NCI-H524 treated with DMSO at 0.1 percent for 48 hours (cell line): ENCODE measurements at places on chromosomes 7 and 10.

DNA sequence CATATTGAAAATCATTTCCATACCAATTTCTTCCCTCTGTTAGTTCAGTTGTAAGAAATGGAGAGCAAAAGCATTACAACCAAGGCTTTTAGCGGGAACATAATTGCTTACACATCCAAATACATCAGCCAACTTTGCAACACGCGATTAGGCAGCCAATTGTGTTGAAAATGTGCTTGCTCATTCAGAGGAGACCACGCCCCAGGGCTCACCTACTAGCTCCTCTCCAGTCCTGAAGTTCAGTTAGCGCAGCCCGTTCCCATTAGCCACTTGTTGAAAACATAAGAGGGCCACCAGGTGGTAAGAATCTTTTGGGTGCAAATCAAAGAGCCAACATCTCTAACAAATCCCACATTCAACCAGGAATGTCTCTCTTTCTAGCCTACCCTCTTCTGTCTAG lies 213.2 kb upstream of the MDFIC start:
- DNase-seq: no peak

GRCh38 chr7:151232917-151233701 lies 826 bp downstream of the CHPF2 start:
- DNase-seq: no peak

GRCh38 chr10:24822590-24822989 lies 98.9 kb upstream of the ARHGAP21 start:
- no peak for DNase-seq

GRCh38 chr7:45400680-45401079 lies 173.5 kb upstream of the ADCY1 start:
- no peak for DNase-seq

- DNase-seq: no peak
These were observed 116.3 kb upstream of the PPP2R2D start for GRCh38 chr10:131784363-131785120.

GRCh38 chr10:97633921-97634320 lies 621 bp upstream of the MORN4 start:
- DNase-seq: no peak

DNA sequence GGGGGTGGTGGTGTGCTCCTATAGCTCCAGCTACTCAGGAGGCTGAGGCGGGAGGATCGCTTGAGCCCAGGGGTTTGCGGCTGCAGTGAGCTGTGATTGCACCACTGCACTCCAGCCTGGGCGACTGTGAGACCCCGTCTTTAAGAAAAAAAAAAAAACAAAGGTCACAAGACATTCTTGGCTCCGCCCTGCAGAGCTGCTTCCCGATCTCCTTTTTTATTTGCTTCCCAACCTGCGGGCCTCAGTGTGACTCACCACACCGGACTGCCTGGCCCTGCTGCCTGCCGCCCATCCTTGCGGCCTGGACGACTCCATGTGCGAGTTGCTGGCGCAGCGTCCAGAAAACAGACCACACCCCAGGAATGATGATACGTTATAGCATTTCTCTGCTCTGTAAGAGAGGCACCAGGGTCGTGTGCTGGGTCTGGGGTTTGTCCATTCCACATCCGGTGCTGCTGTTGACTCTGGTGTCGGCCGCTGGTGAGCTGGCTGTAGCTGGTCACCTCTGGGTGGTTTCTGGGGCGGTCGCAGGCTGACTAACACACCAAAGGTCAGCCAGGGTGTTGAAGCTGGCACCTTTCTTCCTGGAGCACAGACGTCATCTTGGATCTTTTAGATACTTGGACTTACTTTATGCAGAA lies 123.6 kb downstream of the TCF7L2 start:
- no peak for DNase-seq

DNA sequence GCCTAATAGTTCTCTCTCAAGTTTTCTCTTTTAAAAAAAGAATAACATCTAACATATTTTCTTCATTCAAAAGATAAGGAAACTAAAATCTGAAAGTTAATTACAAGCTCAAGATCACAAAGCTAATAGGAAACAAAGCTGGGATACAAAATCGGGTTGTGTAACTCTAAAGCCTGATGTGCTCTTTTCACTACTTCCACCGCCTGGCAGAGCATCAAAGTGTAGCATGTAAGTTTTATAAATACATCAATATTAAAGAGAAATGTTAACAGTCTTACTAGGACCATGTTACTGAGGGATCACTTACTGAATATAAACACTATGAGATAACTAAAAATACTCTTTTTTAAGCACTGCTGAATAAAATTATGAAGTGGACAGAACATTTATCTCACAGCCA lies 97.2 kb downstream of the KMT2C start:
- no peak for DNase-seq

DNA sequence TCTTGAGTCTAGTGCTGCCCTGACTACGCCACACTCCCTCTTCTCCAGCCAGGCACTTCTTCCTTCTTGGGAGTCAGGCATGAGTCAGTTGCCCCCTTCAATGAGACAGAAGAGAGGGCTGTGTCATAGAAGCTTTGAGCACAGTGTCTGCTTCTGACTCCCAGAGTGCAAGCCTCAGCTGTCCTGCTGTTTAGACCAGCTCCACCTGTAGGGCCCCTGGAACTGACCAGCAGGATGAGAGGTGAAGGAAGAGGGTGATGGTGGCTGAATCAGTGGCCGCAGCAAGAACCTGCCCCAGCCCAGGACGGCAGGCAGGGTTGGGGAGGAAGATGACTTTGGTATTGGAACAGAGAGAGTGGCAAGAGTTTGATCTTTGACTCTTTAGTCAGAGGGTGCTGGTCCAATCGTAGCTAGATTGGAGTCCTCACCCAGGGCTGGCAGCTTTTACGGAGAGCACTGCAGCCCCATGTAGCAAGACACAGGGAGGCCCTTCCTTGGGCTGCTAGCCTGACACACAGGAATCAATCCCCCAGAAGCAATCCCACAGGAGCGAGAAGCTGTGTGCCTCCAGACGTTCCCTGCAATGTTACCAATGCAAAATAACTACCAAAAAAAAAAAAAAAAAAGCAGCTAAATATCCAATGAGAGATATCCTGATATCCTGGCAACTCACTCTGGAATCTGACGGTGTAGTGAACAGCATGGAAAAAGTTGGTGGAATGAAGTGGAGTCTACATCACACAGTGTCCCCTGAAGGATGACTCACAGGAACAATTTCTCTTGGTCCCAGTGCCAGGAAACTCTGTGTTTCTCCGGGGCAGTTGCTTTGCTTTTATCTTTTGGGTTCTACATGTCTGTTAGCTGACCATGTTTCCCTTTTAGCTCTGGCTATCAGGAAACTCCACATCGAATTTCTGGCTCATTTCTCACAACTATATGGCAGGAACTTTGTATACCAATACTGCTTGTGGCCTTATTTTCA lies 6.9 kb downstream of the C10orf62 start:
- no peak for DNase-seq

GRCh38 chr7:134722786-134723322 lies 56.6 kb upstream of the CALD1 start:
- DNase-seq: no peak

- DNase-seq: no peak
These were observed 53.4 kb downstream of the CFAP58 start for GRCh38 chr10:104406715-104407650.

GRCh38 chr10:96276426-96276825 lies 5.1 kb upstream of the BLNK start:
- no peak for DNase-seq

- no peak for DNase-seq
These were observed 315.0 kb downstream of the IPMK start for GRCh38 chr10:57952741-57953140.

DNA sequence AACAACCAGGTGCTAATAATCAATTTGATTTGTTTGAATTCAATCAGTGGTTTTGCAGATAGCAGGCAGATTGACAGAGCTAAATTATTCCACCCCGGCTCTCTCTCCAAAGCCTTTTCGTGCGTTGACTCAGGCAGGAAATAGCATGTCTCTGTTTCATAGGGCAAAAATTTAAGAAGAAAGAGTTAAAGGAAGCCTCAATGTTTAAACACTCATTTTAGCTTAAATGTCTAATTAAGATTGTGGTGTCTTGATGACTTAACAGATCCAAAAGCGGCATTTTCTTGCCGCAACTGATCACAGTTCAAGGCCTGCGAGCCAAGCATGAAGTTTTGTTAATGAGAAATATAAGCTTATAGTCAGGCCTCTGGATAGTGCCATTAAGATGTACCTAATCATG lies 1051.1 kb upstream of the AUTS2 start:
- no peak for DNase-seq

GRCh38 chr7:24463474-24463873 lies 109.8 kb upstream of the PALS2 start:
- DNase-seq: no peak

GRCh38 chr10:61899069-61899531 lies 2.4 kb upstream of the ARID5B start:
- DNase-seq: no peak

- no peak for DNase-seq
These were observed 3.0 kb downstream of the IRF5 start for GRCh38 chr7:128940494-128941322.

DNA sequence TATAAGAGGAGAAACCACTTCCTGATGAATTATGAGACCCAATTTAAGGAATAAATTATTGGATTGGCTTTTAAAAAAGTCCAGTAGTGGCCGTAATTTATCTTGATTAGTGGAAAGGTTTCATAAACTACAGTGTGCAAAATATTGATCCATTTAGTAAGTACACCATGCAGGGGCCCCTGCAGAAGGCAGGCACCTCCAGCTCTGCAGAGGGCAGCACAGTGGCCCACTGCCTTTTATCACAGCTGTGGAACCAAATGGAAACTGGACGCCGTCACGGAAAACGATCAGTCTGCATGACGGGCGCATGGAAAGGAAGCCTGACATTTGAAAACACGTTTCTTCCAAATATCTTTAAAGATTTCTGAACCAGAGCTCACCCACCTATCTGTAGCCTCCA lies 204.0 kb downstream of the DPP6 start:
- no peak for DNase-seq

DNA sequence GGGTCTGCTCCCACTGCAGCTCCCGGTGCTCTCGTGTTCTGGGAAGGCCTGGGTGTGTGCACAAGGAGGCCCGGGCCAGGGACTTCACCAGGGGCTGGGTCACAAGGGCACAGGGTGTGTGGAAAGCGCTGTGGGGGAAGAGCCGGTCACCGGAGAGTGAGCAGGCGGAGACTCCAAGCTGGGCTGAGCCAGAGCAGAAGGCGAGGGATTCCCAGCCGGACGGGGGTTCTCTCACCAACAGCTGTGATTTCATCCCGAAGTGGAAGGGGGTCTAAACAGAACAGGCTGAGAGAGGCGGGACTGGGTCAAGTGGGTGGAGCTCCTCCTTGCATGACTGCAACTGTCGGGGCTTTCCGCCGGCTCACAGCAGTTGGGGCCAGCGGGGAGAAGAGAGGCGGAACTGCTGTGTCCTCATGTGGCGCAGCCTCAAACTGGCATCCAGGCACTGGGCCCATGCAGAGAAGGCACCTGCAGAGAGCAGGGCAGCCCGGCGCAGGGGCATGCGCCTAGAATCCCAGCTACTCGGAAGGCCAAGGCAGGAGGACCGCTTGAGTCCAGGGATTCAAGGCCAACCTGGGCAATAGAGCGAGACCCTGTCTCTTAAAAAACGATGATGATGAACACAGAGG lies 7.6 kb upstream of the ORAI2 start:
- peak; percentile 32 for DNase-seq

GRCh38 chr10:86325158-86325557 lies 41.4 kb downstream of the GRID1 start:
- no peak for DNase-seq

GRCh38 chr10:92734301-92734700 lies 44.5 kb downstream of the HHEX start:
- no peak for DNase-seq

GRCh38 chr10:70340137-70340536 lies 42.3 kb downstream of the LRRC20 start:
- no peak for DNase-seq

GRCh38 chr10:126917975-126918908 lies 13.0 kb downstream of the DOCK1 start:
- DNase-seq: no peak
